Adrenal gland (tissue), 19 donors: ENCODE measurements at places on chromosomes 3 and 15. TPM values are rescaled to one million over a fixed set of nuclear protein-coding genes. Genes with fewer than 3 reads are reported as not detected.

- DNase-seq, result no peak
Observed at GRCh38 chr15:57878573-57878972, 172.1 kb downstream of the POLR2M start.

DNA sequence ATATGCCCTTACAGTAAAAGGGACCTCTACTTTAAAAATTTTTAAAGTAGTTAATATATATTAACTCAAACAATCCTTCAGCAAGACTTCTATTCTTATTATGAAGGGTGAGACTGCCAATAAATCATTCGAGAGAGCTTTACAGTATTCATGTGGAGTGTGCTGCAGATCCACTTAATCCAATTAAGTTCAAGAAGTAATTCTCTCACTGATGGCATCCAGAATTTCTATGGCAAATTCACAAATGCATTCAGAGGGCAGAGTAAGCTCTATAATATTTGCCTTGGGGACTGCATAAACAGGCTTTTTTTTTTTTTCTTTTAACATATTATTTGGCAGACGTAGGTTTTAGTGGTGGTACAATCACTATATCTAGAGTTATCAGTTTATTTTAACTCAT lies 692.0 kb downstream of the NLGN1 start:
- no peak for DNase-seq

GRCh38 chr3:8520816-8521403 lies 19.3 kb downstream of the LMCD1 start:
- DNase-seq, result no peak

GRCh38 chr15:90079619-90080457 lies 22.4 kb downstream of the IDH2 start:
- no peak for DNase-seq

DNA sequence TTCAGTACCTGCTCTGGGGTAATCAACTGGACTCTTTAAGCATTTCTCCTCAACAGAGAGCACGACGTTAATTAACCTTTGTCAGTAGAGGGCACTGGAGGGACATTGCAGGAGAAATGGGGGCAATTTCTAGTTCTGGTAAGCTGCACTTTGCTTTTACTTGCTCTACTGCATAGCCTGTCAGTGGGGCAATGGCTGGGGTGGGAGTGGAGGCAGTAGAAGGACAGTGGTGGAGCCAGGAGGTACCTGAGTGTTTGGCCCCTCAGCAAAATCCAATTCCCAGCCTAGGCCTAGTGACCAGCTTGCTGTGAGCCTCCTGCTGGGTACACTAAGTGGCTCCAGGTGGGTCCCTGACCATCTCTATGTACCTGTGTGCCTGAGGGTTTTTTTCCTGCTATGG lies 18.3 kb upstream of the MED12L start:
- DNase-seq, result no peak

- DNase-seq, result no peak
Observed at GRCh38 chr15:42363487-42363886, 4.2 kb downstream of the CAPN3 start.

- DNase-seq, result peak; percentile 72
Observed at GRCh38 chr15:42056934-42057798, 36.3 kb upstream of the PLA2G4E start.

GRCh38 chr3:71102111-71102983 lies 481.2 kb downstream of the FOXP1 start:
- no peak for DNase-seq

GRCh38 chr3:57586778-57587177 lies 10.4 kb downstream of the ARF4 start:
- DNase-seq, result no peak

- no peak for DNase-seq
Observed at GRCh38 chr15:64568765-64569164, 108.4 kb downstream of the ZNF609 start.

DNA sequence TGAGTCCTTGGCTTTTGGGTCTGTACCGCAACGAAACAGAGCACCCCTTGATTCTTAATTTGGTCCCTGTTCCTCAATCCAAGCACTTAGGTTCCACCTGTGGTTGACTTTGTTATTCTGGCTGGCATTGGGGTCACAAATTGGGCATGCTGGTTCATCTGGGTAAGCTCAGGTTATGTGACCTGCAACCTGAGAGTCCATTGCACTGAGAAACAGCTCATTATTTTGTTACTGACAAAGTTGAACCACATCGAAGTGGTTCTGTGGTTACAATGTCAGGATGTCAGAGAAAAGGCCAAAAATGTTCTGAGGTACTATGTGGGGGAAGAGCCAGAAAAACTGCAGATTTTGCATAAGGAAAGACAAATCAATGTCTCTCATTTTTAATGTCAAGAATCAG lies 74.2 kb downstream of the ZNF621 start:
- no peak for DNase-seq

DNA sequence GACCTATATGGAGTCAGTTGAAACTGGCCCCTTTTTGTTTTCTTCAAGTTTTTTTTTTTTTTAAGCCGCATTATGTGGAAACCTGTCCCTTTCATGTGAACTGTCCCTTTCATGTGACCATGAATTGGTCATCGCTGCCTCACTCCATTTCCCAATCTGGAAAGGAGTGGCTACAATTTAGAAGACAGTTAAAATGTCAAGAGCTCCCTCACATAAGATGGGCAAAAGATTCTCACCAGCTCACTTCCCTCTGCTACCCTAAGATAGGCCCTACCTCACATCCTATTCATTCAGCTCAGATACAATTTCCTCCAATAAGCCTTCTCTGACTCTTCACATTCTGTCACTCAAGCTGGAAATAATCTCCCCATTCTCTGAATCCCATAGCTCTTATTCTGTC lies 111.3 kb upstream of the BCL6 start:
- no peak for DNase-seq

DNA sequence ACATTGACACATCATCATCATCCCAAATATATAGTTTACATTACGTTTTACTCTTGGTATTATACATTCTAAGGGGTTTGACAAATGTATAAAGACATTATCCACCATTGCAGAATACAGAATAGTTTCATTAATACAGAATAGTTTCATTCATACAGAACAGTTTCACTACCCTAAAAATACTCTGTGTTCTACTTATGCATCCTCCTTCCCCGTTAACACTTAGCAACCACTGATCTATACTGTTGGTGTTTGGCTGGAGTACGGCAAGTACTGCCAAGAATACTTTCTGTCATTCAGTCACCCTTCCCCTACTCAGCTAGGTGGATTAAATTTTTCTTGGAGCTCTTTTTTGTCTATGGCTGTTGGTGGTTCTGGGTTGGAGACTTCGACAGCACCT lies 33.4 kb downstream of the LEKR1 start:
- DNase-seq, result no peak

GRCh38 chr3:17810759-17811158 lies 68.3 kb upstream of the TBC1D5 start:
- no peak for DNase-seq

- no peak for DNase-seq
Observed at GRCh38 chr15:62894322-62895085, 148.0 kb upstream of the TPM1 start.

GRCh38 chr3:32448686-32449474 lies 53.8 kb downstream of the CMTM6 start:
- no peak for DNase-seq

- no peak for DNase-seq
Observed at GRCh38 chr3:153574445-153574844, 412.4 kb downstream of the RAP2B start.

DNA sequence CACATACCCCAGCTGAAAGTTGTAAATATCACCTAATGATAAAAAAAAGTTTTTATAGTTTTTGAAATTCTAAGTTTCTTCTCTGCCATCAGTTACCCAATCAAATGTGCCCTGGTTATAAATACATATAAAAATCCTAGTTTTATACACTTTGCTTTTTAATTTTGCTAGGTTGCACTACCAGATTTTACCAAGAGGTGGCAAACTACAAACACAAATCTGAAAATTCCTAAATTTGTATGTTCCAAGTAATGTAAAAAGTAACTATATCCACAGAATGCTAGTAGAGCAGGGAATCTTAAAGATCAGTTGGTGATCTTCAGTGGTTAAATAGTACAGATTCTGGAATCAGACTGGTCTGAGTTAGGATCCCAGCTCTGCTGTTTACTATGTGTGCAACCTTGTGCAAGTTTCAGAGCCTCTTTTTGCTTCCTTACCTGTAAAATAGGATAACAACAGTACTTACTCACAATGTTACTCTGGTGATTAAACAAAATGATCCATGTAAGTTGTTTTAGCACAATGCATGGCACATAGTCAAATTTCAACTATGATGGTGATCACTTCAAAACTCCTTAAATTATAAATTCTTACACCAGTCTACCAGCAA lies 11.0 kb downstream of the TRPM7 start:
- DNase-seq, result no peak

DNA sequence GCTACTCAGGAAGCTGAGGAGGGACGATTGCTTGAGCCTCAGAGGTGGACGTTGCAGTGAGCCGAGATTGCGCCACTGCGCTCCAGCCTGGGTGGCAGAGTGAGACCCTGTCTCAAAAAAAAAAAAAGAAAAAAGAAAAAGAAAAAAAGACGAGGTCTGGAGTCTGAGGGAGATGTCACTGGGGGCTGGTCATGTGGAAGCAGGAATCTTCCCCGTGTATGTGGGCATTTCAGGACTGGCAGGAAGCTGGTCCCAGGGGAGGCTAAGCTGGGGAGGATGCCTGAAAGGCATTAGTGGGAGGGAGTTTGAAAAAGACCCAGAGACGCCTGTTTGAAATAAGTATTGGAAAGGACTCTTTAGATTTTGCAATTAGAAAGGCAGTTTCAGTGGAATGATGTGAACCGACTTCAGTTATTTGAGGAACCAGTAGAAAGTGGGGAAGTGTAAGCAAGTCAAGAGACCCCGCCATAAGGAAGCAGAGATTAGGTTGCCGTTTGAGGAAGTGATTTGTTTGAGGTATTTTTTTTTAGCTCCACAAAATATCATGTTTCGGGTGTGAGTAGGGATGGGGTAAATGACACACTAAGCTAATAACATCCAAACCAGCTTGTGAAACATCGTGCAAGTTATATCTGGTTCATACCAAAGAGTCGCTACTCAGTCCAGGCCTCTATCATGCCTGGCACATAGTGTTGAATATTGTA lies 55.5 kb downstream of the ST6GAL1 start:
- no peak for DNase-seq

DNA sequence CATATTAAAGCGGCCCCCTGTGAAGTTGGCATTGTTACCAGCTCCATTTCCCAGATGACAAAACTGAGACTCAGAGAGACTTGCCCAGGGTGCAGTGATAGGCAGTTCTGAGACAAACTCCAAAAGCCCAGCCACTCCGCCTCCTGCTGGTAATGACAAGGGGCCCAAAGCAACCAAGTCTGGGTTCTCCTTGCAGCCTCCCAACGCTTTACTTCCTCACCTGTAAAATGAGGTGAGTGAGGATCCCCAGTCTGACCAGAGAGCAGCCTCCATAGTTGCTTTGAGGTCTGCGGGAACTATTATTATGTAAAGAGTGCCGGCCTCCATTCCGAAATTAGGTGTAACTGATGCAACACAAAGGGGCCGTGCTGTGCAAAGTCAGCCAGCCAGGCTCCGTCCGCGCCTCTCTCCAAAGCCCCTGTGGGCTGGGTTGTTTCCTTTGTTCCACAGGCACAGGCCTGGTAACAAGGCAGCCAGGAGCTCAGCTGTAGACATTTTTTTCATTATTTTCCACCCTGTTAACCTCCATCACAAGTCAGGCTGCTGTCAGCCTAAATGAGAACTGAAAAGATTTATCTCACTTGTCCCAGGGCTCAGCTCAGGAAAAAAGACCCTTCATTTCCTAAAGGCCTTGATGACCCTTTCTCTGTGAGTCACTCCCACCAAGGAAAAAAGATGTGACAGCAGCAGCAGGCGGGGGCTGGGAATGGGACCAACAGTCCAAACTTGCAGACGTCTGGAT lies 139.1 kb upstream of the RAD18 start:
- no peak for DNase-seq

DNA sequence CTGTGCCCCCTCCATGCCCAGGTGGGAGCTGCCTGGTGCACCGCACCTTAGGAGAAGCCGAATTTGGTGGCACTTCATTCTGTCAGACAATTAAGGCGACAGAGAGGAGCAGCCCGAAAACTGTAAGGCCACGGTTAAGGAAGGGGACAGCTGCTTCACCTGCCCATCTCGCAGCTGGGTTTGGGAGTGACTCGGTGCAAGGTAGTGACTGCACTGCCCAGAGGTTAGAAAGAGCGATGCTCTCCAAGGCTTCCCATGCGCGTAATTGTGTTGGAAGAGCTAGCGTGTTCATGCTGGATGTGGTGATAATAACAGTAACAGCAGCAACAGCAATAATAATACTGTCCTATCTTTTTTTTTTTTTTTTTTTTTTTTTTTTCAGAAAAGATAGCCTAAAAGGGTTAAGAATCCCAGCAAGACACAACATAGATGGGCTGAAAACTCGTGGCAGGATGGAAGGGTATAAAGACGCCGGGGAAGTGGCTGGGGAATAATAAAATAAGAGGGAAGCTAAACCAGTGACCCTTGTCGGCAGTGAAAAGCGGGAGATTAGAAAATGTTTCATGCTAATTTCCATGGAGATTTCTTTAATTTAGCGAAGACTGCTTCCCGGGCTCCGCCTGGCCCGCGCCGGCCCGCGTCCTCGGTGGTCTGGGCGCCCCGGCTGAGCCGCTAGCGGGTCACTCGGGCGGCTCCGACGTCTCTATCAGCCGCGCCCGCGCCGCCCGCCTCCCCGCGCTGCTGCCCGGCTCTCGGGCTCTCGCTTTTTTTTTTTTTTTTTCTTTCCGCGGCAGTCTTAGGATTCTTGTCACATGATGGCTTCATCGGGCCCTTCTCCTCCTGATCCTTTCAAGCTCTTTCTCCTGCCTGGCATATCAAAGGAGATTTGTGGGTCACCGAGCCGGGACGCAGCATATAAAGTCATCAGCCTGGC lies 617.1 kb downstream of the NR2F2 start:
- no peak for DNase-seq

DNA sequence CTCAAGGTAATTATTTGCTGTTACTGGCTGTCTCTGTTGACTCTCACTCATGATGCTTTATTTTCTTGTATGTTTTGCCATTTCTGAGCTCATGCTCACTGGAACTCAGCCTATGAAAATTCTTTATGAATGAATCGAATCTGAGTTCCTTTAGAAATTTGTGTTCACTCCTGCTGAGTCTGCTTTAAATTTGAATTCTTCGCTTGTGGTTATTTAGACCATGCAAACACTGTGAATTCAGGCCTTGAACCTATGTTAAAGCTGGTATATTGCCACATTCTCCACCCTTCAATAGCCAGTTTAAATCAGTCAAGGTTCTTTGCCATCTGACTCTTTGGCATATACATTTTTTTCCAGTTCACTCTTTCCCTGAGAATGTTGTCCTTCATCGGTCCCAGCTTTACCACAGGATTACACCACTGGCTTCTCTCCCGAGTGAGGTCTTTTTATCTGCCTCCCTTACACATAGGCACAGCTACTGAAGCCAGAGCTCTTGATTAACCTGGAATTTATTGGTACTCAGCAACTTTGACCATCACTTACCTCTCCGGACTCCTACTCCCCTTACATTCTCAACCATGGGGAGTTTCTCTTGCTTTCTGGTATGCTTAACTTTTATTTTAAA lies 400.6 kb downstream of the VPS13C start:
- no peak for DNase-seq

- DNase-seq, result peak; percentile 80
Observed at GRCh38 chr15:38536201-38536676, 28.4 kb downstream of the RASGRP1 start.

MTMR10 gene
- 26.7 TPM for total RNA-seq

UQCRC1 gene
- 302 TPM for total RNA-seq

KNG1 gene
- total RNA-seq, result not detected

PCOLCE2 gene
- 14.6 TPM for total RNA-seq

PRICKLE2 gene
- 9.2 TPM for total RNA-seq

SLC2A2 gene
- total RNA-seq, result not detected

GOLGA6L10 gene
- total RNA-seq, result 1.1 TPM

GOLGA8M gene
- 1.8 TPM for total RNA-seq
